Activated CD8-positive, alpha-beta memory T cell treated with anti-CD3 and anti-CD28 coated beads for 48 hours (primary cell): ENCODE measurements at places on chromosomes 1 and 21.
A peak's percentile ranks its signal among the peaks of the same experiment; 100 is the strongest.

DNA sequence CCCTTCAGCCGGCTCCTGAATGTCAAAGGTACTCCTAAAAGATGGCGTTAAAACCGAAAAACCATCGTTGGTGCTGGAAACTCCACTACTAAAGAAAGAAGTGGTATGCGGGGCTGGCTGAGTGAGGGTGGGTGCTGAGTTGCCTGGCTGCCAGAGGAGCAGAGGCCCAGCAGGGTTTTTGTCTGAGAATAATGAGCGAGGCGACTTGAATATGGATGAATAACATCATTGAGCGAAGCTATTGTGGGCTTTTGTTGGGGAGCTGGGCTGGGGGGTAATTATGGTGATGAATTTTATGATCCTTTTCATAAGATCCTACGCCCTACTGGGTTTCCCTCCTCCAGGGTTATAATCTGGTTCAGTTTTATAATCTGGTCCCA is 2.0 kb downstream of the PDPN start:
- no peak for DNase-seq

GRCh38 chr1:230169454-230170152 is 102.6 kb downstream of the GALNT2 start:
- DNase-seq, result no peak

DNA sequence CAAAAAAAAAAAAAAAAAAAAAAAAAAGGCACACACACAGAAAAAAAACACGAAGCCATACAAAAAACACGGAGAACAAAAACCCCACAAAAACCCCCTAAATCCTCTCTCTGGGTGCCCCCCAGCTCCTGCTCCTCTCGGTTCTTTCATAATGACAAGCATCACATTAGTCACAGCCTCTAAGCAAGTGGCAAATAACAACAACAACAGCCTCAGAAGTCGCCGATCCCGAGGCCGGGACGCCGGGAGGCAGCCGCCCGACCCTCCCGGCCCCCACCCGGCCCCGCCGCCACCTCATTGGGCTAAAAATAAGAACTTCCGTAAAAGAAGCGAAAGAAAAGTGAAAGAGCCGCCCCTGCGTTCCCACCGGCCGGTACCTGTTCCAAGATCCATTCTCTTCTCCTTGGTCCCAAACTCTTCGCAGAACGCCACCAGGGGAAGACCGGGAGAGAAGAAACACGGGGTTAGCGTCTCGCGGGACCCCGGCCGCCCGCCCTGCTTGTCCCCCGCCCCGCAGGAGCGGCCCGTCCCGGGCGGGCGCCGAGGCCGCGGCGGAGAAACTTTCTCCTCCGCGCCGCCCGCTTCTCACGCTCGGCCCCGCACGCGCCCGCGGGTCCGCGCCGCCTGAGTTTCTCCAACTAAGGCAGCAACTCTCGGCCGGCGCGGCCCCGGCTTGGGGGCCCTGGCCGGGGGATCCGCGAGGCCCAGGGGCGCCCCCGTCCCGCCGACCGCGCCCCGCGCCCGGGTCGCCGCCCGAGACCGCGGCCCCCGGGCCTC is 102.8 kb downstream of the CASZ1 start:
- DNase-seq, result peak; percentile 14

DNA sequence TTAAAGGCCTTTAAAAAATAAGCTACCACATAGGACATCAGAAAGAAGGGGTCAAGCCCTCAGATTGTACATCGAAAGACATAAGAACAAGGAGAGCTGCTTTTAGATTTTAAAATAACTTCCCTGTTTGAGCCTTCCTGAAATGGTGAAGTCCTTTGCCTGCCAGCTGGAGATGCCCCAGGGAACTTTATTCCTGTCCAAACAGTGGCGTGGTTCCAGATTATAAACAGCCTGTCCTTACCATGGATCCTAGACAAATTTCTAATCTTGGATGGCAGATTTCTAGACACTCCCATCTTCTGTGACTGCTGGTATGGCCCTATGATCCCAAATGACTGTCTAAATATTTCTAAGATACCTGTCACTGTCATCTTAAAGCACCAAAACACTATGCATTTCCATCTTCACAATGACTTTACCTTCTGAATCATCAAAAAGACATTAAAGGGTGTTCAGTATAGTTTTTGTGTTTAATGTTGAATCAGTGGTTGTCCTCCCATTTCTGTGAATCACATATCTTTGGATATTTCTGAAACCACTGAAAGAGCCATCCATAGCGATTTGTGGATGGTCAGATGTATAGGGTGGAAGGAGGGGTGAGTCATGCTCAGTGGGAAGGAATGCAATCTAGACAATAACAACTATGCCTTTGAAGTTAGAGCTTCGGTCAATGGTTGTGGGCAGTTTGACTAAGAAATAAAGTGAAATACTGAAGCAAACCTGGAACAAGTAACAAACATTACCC is 23.2 kb downstream of the ILDR2 start:
- DNase-seq, result no peak

DNA sequence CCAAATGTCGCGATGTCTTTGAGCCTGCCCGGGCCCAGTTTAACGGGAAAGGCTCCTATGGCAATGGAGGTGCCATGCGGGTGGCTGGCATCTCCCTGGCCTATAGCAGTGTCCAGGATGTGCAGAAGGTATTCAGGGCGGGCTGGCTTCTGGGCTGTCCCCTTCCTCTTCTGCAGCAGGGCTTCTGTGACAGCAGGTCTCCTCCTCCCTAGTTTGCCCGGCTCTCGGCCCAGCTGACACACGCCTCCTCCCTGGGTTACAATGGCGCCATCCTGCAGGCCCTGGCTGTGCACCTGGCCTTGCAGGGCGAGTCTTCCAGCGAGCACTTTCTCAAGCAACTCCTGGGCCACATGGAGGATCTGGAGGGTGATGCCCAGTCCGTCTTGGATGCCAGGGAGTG is 3.0 kb downstream of the ADPRS start:
- DNase-seq, result no peak
